ENCODE measurements at places on chromosomes 12 and 14.

DNA sequence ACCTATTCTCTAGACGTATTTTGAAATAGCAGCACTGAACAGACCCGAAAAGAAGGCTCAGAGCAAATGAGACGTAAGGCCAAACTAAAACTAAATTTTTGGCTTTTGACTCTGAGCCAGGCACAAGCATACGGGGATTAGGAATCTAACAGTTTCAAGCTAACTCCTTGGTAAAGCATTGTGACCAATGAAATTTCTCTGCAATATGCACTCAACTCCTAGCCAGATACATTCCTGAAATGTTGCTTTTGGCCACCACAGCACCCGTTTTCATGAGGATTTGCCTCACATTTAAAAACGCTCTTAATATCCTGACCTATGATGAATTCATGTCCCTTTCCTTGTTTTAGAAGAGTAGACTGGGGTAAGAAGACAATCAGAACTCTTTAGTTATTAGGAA, 53.1 kb upstream of the NPFF start:
- no peak for DNase-seq

DNA sequence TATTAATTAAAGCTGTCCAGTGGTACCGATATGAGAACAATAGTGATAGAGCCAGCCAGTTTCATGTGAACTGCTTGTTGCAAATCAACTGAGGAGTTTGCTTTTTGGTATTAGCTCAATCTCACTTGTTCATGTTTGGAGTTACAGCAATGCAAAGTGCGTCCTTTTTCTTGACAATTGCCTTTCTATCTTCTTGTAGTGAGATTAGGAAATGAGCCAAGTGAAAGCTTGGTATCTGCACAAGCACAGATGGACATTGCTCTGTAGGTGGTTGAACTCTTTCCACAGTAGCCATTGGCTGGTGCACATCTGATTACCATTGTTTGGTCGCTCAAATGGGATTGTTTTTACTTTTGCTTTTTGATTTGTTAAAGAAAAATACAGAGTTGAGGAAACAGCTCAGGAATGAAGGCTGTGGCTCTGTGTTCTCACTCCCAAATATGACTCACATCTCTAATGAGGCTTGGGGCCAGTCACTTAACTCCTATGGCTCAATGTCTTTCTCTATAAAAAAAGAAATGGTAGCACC, 241.4 kb downstream of the BMP4 start:
- no peak for DNase-seq

- DNase-seq, result no peak
Observed at GRCh38 chr12:87117526-87117925, 861.3 kb upstream of the MGAT4C start.

GRCh38 chr12:74988156-74988555, 221.5 kb downstream of the KCNC2 start:
- DNase-seq, result no peak

DNA sequence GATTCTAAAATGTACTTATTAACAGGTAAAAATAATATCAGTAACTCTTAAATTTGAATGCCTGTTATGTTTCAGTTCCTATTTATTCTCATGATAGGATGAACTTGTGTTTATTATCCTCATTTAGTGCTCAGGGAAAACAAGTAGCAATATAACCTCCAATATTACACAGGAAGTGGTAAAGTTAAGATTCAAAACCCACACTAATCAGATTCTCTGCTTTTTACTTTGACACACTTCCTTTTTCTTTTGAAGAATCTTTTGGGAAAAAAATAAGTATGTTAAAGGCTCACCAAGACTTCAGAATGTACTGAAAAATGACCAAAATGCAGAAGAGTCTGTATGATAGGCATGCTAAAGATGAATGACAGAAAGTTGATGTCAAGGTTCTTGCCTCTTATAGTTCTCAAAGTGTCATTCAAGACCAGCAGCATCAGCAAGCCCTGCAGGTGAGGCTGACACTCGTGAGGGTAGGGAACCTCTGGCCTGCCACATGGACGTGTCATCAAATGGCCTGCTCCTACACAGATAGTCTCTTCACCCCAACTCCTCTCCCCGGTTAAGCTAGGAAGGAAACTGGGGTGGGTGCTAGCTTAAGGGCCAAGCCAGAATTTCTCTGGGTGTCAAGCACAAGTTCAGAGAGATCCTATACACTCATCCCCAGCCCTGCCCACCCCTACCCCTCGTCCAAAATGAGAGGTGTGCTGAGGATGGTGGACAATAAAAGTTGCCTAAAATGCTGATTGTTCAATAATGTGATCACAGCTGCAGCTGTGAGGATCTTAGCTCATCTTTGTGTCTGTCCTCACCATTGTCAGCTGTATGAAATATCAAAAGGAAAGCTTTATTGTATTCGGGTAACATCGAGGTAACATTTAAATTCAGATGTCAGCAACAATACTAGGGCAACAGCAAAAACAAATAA, 6.3 kb downstream of the TBPL2 start:
- no peak for DNase-seq

DNA sequence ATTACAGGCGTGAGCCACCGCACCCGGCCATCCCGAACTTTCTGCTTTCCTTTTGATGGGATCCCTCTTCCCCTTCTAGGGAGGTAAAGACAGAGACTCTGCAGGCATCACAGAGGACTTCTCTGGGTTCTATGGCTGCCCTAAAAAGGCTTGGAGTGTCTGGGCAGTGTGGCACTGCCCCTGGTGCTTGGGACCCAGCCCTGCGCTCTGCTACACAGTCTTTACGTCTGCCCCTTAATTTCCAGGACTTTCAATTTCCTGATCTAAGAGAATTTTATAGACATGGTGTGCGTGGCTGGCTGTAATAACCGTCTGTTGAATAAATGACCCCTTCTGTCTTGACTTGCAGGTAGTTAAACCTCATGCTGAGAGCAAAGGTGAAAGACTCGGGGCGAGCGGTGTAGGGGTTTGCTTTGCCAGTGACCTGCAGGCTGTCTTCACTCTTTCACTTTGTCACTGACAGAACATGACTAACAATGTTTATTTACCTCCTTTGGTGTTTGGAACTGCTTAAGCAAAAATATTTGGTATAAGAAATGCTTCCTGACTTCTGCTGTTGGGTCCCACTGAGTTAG, 110.9 kb upstream of the MAP1LC3B2 start:
- DNase-seq, result no peak

DNA sequence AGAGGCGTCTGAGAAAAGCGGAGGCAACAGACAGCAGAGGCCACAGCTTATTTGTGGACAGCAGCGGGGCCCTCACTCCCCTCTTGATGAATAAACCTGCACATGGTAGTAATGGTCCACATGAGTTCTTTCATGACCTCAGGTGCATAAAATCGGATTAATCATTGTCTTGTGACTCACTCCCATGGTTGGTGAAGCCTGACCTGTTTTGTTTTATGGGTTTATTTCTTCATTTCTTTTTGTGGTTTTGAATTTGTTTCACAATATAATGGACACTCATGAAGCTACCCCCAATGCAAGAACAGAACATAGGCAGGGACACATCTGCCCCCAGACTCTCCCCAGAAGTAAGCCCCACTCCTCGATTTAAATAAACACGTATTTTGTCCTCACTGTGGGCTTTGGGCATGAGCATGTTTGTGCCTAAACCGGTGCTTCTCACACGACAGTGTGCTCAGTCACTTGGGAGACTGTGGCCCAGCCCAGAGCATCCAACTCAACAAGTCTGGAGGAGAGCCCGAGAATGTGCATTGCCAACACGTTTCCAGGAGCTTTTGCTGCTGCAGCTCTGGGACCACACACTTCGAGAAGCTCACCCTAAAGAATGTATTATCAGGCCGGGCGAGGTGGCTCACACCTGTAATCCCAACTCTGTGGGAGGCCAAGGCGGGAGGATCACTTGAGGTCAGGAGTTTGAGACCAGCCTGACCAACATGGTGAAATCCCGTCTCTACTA, 116.1 kb downstream of the SCARB1 start:
- no peak for DNase-seq

GRCh38 chr12:11855983-11856374, 206.5 kb downstream of the ETV6 start:
- DNase-seq, result no peak

DNA sequence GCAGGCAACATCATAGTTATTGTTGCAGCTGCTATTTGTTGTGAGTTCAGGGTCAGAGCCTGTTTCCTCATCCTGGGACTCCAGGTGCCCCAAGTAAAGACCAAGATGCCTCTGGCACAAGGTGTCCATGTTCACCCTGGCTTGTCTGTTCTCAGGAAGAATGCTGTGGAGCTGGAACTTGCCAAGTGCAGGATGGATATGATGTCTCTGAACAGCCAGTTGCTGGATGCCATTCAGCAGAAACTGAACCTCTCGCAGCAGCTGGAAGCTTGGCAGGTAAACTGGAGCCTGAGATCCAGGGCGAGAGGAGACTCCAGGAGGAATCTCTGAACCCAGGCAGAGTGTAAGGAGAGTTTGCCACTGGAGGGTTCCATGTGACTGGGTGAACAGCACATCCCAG, 26.8 kb downstream of the RAB35 start:
- DNase-seq, result no peak

GRCh38 chr12:130463818-130464670, 126.4 kb downstream of the PIWIL1 start:
- no peak for DNase-seq

GRCh38 chr14:93023039-93023438, 92.7 kb downstream of the ITPK1 start:
- no peak for DNase-seq

DNA sequence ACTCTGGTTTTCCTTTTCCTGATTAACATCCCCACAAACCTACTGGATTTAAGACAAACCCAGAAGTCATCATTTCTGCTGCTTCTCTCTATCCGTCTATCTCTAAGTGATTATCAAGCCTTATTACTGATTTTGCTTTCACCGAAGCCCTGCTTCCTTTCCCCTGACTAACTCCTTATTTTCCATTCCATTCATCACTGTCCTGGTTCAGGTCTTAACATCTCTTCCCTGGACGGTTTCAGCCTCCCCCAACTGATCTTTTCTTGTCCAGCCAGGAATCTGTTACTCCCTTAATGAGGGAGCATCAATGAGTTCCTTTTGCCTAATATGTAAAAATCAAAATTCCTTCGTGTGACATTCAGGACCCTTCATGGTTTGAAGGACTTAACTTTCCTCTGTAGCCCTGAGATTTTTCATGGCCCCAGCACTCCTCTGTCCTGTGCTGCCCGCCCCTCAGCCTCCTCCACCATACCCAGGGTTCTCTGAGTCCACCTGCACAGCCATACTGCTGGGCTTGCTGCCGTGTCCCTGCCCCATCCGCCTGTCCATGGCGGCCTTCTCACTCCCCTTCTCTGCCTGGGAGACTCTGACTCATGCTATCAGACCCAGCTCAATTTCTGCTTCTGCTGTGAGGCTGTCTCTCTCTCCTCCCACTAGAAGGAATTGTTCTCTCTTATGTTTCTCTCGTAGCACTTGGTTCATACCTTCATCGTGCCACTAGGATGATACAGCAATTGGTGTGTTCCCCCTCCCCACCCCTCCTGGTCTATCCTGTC, 167.8 kb upstream of the HIF1A start:
- DNase-seq, result no peak

GRCh38 chr12:109833307-109834189, at the start of gene TRPV4:
TSS of gene TRPV4 (minus strand) at chr12:109833398. CDS start at chr12:109814796, 18,602 bp downstream.
- DNase-seq, result no peak

- DNase-seq, result no peak
Observed at GRCh38 chr14:100723830-100724437, 2.8 kb upstream of the DLK1 start.

GRCh38 chr12:120115692-120116440, 687 bp downstream of the RAB35 start:
- DNase-seq, result peak; percentile 28

GRCh38 chr14:42523666-42524065, 917.0 kb downstream of the LRFN5 start:
- DNase-seq, result no peak

- DNase-seq, result no peak
Observed at GRCh38 chr12:23561364-23562345, 387.8 kb downstream of the SOX5 start.

All from stimulated activated CD4-positive, alpha-beta T cell treated with anti-CD3 and anti-CD28 coated beads, Interleukin-12 subunit alpha, Interleukin-12 subunit beta, amount 100 ng/mL, for 24 hours (primary cell).